ENCODE measurements at places on chromosomes 12 and 14. TPM values are rescaled to one million over a fixed set of nuclear protein-coding genes. Genes with fewer than 3 reads are reported as not detected.

- DNase-seq: no peak
These were observed 8.4 kb upstream of the NR4A1 start for GRCh38 chr12:52042706-52043385.

GRCh38 chr14:52013984-52014600 is 24.7 kb downstream of the RTRAF start:
- DNase-seq: no peak

DNA sequence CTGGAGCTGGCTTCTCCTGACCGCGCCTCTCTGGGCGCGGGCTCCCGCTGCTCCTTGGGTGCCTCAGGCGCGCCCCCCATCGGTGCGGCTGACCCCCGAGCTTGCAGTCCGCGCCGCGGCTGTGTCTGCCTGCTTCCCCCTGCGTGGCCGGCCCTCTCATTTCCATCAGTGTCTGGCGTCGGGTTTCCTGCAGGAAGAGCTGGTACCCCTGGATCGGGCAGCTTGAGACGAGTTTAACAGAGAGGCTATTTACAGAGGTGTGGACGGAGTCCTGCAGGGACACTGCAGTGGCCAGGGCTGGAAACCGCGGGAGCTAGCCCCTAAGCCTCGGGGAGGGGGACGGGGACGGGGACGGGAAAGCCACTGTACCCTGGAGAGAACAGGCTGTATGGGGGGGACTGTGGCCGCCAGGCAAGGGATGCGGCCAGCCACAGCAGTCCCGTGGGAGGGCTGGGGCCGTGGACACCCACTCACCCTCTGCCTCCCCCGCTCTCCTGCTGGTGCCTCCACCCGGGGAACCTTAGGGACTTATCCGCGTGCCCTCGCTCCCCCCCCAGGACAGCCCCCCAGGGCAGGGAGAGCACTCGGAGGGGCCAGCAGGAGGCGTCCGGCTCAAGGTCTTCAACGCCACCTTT is 3.7 kb upstream of the CACNA2D4 start:
- DNase-seq: no peak

DNA sequence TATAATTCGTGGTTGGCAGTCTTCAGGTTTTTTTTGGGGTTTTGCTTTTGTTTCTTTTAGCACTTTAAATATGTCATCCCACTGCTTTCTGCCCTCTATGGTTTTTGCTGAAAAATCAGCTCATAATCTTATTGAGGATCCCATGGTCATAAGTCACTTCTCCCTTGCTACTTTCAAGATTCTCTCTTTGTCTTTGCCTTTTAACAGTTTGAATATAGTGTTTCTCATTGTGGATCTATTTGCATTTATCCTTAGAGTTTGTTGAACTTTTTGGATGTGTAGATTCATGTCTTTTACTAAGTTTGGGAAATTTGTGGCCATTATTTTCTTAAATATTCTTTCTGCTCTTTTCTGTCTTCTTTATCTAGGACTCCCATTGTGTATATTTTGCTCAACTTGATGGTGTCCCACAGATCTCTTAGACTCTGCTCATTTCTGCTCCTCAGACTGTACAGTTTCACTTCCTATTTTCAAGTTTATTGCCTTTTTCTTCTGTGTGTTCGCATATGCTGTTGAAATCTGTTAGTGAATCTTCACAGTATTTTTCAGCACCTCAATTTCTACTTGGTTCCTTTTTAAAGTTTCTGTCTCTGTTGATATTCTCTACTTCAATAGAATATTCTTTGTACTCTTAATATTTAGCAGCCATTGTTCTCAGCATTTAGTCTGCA is 70.8 kb downstream of the WNK1 start:
- DNase-seq: no peak

GRCh38 chr14:104889375-104889757 is 24.3 kb downstream of the CEP170B start:
- no peak for DNase-seq

DNA sequence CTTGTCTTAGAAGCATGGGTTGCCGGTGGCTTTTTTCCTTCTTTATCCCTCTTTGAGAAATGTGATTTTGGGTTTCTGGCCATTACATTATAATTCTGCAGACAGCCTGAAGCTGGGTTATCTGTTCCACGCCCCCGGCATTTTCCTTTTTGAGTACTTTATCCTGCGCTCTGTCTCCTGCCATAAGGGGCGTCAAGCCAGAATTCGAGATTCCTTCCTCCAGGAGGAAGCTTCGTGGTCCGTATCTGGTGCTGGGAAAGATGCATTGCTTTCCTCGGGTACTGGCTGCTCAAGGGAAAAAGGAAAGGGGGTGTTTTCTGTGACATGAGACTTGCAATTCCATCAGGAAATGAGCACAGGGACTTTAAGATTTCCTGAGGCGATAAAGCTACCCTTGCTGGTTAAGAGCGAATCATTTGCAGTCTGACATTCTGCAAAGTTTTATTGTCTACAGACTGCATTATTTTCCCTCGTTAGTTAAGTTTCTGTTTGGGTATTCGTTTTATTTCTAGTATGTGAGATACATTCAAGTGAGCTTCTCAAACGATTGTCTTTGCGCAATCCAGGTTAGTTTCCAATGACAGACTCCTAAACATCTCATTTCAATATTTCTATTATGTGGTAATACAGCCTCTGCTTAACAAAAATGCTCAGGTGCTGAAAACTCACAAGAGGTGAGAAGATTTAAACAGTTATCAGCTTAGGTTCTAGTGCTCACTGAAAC is 694 bp downstream of the AKAP5 start:
- peak; percentile 39 for DNase-seq

DNA sequence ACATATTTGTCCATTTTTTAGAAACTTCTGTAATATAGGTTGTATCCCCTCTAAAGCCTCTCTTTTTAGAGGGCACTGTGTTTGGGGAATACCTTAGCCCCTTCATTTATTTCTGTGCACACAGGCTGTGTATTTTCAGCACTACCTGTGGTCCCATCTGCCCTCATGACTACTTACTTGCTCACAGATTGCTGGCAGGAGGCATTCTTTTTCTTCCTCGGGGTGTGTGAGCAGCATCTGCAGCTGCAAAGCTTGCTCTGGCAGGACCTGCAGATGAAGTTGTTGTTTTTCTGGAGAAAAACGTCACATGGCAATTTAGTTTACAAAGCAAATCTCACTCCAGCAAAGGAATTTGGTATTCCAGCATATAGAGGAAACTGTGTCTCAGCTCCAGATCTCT is 24.3 kb downstream of the ANG start:
- no peak for DNase-seq

- no peak for DNase-seq
These were observed 17.3 kb downstream of the GALC start for GRCh38 chr14:87975636-87976035.

GRCh38 chr14:100032738-100033137 is 32.5 kb upstream of the EVL start:
- DNase-seq: no peak

- DNase-seq: no peak
These were observed 379.9 kb upstream of the DCN start for GRCh38 chr12:91562476-91562875.

DNA sequence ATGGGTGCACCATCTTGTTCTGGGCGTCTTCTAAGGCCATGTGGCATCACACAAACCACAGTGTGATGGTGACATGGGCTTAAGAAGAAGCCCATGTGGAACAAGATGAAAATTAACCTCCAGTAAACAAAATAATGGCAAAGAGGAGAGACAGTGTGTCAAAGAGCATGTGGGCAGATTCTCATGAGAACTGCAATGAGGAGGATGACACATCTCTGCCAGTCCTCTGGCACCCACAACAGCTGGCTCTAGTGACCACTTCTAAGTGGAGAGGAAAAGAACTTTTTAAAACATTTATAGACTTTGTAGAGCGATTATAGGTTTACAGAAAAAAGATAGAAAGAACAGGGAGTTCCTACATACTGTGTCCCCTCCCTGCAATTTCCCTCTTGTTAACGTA is 401.4 kb downstream of the ATP23 start:
- DNase-seq: no peak

GRCh38 chr12:56840922-56841321 is 77.8 kb downstream of the HSD17B6 start:
- DNase-seq: no peak

DNA sequence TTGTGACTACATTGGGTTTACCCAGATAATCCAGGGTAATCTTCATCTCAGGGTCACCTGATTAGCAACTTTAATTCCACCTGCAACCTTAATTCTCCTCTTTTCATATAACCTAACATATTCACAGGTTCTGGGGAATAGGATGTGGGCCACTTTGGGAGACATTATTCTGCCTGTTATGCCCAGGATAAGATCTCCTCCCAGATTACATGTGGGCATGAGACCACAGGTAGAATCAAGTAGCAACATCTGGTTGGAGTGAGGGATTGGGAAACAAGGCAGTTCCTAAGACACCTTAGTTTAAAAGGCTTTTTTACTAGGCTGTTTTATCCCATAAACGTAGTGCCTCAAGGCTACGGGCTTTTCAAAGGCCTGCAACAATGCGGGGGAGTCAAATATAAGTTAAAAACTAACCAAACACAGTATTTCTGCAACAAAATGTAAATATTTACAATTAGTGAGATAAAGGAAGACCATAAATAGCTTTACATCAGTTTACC is 181.5 kb downstream of the FOXA1 start:
- DNase-seq: no peak

DNA sequence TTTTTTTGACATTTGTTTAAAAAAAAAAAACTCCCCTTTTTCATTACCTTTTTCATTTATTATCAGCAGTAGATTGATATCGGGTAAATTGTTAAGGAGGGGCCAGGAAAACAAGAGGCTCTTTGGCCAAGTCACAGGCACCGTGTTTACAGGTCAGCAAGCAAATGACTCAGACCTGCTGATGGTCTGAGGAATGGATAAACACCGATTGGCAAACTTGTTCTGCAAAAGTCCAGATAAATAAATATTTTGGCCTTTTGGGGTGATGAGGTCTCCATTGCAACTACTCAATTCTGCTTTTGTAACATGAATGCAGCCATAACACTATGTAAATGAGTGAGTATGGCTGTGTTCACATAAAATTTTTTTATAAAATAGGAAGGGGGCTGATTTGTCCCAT is 94.0 kb downstream of the RPS29 start:
- DNase-seq: no peak

DNA sequence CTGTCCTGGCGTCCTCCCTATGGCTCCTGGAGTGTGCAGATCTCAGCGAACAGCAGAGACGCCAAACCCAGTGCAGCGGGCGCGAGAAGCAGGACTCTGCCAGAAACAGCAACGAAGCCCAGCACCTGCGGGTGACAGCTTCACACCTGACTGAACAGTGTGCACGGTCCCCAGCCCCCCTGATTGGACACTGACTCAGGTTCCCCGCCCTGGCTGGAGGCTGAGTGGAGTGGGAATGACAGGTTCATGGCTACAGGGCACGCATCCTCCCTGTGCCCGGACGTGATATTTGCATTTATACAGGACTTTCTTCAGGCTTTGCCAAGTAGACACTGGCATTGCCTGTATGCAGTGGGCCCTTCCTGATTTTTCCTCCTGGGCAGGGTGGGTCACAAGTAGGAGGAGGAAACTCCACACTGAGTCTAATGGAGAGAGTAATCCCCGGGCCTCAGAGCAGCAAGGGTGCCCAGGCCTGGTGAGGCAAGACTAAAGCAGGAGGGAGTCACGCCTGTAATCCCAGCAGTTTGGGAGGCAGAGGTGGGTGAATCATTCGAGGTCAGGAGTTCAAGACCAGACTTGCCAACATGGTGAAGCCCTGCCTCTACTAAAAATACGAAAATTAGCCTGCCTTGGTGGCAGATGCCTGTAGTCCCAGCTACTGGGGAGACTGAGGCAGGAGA is 71.6 kb downstream of the ASCL4 start:
- DNase-seq: no peak

- no peak for DNase-seq
These were observed 18.0 kb upstream of the APPL2 start for GRCh38 chr12:105253866-105254513.

- DNase-seq: no peak
These were observed 60.3 kb upstream of the VPS33A start for GRCh38 chr12:122326586-122326985.

DNA sequence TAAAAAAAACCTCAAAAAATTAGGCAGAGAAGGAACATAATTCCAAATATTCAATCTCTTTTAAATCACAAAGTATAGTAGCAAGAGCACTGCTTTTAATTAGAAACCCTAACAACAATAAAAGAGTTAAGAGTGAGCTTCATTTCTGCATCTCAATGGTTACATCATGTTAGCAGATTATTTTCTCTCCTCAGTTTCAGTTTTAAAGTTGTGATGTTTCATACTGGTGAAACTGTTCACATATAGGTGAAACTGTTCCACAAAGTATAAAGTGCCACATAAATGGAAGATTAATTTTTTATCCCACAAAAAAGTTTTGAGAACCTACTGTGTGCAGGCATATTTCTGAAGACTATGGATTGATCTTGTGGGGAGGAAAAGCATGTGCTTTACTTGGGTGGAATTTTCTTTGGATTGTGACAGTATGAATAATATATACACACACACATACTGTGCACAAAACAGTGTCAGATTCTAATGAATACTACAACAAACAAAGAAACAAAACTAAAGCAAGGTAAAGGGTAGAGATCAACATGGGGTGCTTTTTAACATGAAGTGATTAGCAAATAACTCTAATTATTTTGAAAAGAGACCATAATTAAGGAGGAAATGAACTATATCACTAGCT is 17.1 kb downstream of the LUM start:
- no peak for DNase-seq

GRCh38 chr14:34087571-34087970 is 136.7 kb upstream of the EGLN3 start:
- no peak for DNase-seq

DNA sequence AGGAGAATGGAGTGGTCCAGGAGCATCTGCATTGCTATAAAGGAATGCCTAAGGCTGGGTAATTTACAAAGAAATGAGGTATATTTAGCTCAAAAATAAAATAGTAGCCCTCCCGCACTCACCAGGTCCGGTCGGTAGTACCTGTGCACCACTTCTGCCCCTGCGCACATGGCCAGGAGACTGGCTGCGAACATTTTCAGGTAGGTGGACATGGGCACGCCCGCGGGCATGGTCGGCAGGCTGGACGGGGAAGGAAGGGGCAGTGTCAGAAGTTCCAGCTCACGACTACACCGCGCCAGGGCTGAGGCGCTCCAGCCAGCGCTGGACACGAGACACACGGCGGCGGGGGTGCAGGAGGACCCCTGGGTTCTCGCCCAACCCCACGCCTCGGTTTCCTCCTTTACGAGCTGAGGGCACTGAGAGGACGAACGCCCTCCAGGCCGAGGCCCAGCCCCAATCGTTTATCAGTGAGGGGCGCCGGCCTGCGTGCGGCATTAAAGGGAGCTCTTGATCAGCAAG is 9.1 kb upstream of the TDG start:
- DNase-seq: no peak

DNA sequence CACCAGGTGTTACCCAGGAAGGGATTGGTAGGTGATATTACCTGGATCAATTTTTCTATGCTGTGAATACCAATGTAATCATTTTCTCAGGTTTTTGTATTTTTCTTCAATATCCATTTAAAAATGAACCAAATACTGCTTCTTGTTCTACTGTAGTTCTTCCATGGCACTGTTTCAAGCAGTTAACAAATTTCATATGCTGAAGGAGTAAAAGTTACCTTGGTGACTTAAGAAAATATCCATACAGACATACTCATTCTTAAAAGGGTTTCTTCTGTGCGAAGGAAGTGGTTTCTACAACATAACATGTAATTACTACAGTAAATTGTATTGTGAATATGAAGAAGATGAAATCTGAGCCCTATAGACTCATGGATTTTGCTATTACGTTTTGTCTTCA is 222.5 kb downstream of the TMEM117 start:
- DNase-seq: no peak

ZCRB1 gene
- polyA plus RNA-seq: 109 TPM

SELPLG gene
- polyA plus RNA-seq: 1.7 TPM

OR4E2 gene
- not detected for polyA plus RNA-seq

ACVRL1 gene
- polyA plus RNA-seq: 29.9 TPM

TC2N gene
- polyA plus RNA-seq: 7.9 TPM

NELL2 gene
- 19.7 TPM for polyA plus RNA-seq

PGF gene
- polyA plus RNA-seq: 8.2 TPM

RIMBP2 gene
- 16.5 TPM for polyA plus RNA-seq

FOXG1 gene
- 0.06 TPM for polyA plus RNA-seq

PTCSC3 gene
- polyA plus RNA-seq: 0.36 TPM
